ENCODE measurements at places on chromosomes 13 and 19.
A peak's percentile ranks its signal among the peaks of the same experiment; 100 is the strongest.

GRCh38 chr13:66689628-66690027 lies 540.5 kb downstream of the PCDH9 start:
- no peak for DNase-seq

DNA sequence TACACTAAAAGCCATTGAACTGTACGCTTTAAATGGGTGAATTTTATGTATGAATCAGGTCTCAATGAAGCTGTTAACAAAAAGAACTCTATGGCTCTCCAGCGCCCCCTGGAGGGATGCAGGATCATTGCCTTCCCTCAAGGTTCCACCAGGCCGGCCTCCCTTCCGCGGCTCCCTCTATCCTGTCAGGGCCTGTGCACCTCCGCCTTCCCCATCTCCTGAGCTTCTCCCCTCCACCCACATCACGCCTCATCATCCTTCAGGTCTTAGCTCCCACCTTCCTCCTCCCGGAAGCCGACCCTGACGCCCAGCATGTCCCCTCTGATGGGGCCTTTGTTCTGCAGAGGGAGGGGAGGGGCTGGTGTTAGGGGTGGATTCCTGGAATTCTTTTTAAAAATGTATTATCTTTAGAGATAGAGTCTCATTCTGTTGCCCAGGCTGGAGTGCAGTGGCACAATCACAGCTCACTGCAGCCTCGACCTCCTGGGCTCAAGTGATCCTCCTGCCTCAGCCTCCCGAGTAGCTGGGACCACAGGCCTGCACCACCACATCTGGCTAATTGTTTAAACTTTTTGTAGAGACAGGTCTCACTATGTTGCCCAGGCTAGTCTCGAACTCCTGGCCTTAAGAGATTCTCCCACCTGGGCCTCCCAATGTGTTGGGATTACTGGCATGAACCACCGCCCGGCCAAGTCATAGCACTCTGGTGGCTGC lies 27.7 kb downstream of the MEIS3 start:
- DNase-seq, result peak; percentile 34

DNA sequence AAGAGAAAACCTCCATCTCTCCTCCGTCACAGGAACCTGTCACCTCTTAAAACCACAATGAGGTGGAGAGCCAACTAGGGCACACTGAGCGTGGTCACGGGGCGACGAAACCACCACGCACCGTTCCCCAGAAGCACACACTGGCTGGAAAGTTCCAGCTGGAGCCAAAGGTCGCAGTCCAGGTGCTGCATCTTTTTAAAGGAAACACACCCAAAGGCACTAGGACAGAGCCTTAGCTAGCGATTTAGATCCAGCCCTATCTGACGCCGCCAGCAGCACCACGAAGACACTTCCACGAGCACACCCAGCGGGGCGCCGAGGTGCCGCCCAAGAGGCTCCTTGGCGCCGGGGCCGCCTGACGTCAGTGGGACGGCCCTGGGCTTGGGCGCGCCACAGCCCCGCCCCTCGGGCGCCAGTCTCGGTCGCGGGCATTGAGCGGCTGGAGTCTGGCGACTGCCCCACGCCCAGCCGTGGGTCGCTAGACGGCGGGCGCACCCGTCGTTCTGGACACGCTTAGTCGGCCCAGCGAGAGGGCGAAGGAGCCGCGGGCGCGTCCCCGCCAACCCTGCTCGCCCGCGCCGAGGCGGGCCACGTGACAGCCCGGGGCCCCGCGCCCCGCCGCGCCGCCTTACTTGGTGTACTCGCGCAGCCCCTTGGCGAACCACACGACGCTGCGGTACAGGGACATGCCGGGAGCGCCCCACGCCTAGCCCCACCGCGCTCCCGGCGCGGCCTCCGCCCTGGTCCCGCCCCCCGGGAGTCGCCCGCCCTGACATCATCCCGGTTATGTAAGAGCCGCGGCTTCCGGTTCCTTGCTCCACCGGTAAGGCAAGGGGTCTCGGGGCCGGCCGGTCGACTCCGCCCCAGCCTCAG lies at the start of gene DHRS12:
DHRS12 (minus strand) TSS at position 742 of the 873 bp plus-strand sequence. CDS start 4,504 bp downstream, outside the sequence.
- DNase-seq, result peak; percentile 81

DNA sequence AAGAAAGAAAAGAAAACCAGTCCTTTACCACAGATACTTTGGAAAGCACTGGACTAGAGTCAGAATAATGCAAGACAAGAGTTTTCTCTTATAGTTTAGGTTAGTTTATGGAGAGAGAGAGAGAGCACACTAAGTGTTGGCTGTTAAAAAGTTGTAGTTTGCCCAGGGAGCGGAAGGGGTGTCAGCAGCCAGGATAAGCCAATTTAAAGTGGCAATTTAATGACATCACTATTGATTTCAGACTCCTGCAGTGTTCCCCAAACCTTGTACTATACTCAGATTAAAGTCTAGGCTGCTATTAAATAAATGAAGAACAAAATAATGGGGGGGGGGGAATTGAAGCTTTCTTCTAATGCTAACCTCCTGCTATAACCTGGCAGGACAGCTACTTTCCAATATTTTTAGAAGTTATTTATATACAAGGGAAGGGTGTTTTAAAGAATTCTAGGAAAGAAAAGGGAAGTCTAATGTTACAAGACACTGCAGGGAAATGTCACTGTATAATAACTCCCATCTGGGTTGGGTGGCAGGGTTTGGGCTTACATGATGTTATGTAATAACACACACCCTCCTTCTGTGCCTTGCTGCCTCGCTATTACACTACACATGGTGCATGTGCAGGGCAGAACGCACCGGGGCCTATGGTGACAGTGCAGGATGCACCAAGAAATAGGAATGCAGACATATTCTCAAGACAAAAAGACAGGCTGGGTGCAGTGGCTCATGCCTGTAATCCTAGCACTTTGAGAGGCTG lies 19.9 kb downstream of the TPT1 start:
- no peak for DNase-seq

DNA sequence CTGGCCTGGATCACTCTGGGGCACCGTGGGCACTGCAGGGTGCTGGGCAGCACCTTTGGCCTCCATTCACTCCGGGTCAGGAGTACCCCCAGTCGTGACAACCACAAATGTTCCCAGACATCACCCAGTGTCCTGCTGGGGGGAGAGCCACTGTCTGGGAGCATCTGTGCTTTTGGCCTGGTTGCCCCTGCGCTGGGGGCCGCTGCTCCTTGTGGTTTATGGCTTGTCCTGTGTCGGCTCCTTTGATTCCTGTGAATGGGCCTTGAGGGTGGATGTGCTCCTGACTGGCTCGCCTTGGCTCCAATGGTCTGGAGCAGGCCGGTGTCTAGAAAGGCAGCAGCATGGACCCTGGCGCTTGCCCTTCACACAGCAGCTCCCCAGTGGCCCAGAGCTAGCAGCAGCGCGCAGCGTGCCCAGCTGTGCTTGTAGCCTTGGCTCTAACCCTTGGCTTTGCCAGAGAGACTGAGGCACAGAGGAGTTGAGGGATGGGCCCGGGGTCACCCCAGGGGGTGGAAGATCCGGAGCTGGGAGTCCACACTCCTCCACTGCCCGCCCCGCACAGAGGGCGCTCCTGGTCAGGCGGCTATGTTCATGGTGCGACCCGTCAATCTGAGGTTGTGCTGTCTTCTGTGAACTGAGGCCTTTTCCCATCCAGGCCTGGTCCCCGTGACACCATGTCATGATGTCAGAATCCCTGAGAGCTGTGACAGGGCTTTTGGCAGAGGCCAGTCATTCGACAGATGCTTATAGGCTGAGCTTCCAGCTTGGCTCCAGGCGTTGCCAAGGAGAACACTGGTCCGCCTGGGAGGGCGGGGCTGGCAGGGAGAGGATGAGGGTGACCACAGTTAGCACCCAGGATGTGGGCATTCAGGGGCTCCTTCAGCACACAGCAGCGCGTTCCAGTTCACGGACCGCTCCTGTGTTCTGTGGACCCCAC lies 4.1 kb downstream of the DAZAP1 start:
- DNase-seq, result no peak

- no peak for DNase-seq
These were observed 34.7 kb downstream of the VSTM2B start for GRCh38 chr19:29560313-29561075.

GRCh38 chr19:2227415-2228156 lies 8.5 kb downstream of the PLEKHJ1 start:
- DNase-seq, result no peak
